Right lobe of liver (tissue), 6 donors: ENCODE measurements at places on chromosomes 7 and 10. TPM values are rescaled to one million over a fixed set of nuclear protein-coding genes. Genes with fewer than 3 reads are reported as not detected.

DNA sequence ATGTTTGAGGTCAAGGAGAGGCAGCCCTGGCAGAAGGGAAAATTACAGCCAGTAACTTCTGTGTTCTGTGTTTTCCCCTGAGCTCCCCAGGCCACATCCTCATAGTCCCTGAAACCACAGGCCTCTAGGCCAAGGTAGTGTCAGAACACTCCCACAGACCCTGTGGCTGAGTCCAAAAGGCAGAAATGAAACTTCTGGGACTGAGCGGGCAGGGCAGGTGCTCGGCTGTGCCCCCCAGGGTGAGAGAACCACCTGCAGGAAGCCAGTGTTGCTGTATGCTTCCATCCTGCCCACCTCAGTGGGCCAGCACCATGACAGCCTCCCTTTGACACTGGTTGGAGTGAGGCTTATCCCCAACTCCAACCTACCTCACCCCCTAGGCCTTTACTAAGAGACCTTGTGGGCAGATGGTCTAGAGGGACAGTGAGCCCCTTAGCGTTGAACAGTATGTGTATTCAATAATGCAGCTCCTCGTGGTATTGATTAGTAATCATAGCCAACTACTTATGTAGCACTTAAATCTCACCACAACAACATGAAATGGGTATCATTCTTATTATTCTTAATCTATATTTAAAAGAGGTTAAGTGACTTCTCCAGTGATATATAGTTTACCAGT lies 30.3 kb downstream of the PIK3CG start:
- no peak for DNase-seq

GRCh38 chr7:131072505-131073091 lies 255.1 kb upstream of the MKLN1 start:
- DNase-seq: no peak

DNA sequence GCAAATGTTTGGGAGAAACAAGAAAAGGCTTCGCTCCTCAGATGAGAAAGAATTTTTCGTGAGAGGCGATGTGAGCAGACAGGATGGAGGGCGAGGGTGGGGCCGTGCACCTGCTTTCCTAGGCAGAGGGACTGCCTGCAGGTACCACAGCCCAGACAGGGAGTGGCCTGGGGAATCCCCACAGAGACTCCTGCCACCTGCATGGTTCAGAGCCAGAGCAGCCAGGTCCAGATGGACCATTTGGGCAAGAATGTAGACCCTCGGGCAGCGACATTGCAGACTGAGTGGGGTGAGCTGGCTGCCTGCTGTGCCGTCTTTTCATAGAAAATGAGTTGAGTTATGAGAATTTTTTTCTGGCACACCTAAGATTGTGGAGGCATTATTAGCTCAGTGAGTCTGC lies 216.8 kb downstream of the SNX10 start:
- no peak for DNase-seq

- DNase-seq: no peak
Measured at GRCh38 chr10:11871466-11871865, 48.3 kb downstream of the PROSER2 start.

The ATOH7 gene
- 0.25 TPM for total RNA-seq

DNA sequence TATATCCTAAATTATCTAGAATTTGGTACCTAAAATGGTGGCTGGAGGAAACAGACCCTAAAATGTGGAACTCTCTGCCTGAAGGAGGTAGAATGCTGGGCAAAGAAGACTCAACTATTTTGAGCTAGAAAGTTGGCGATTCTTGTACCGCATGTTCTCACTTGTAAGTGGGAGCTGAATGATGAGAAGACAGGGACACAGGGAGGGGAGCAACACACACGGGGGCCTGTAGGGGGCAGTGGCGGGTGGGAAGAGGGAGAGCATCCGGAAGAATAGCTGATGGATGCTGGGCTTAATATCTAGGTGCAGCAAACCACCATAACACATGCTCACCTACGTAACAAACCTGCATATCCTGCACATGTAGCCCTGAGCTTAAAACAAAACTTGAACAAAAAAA lies 250.6 kb downstream of the CALN1 start:
- no peak for DNase-seq

DNA sequence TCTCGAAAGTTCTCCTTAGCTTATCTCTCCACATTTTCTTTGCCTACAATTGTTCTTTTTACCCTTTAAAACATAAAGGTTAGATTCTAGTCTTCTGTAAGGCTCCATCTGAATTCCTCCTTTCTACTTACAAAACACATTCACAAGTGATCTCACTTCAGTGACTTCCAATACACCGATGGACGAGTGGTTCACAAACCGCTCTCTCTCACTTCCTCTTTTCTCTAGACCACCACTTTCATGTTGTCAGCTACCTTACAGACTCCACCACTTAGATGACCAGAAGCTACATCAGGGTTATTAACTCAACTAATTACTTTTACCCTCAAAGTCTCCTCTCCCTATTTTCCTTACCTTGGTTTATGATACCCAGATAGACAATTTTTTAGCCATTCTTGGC lies 11.8 kb downstream of the MET start:
- DNase-seq: no peak

GRCh38 chr10:6396226-6396625 lies 183.8 kb downstream of the PRKCQ start:
- no peak for DNase-seq

GRCh38 chr10:10798864-10799192 lies 218.8 kb upstream of the CELF2 start:
- no peak for DNase-seq

The PON1 gene
- 93.2 TPM for total RNA-seq

The CYP2C19 gene
- total RNA-seq: 6.4 TPM

DNA sequence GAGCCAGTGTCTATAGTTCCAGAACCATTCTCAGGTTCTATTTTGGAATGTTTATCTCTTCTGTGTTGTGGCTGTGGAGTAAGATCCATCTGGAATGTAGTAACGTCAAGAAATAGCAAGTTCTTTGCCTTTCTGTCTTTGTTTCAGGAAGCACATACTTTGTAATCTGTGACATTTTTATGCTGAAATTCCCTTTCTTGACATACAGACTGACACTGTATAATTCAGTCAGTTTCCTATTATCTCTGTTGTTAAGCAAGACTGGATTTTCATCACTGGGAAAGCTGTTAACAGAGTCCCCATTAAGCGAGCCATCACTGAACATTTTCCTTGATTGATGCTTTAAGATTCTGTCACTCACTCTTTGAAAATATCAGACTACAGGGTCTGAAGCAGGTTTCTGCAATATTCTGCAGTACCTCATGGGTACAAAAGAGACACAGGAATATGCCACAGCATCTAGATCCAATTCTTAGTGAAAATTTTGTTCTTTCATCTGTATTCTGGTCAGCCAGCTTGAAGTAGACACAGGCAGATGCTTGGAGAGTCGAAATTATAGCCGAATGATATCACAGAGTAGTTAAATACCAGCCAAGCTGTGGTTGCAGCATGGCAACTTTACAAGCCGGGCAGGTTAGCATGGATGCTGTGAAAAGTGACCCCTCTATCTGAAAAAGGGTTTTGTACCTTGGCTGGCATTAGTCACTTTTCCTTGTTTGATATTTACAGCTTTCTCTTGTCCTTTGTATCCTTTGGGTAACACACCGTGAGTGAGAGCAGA lies 62.6 kb downstream of the CACNB2 start:
- DNase-seq: no peak

DNA sequence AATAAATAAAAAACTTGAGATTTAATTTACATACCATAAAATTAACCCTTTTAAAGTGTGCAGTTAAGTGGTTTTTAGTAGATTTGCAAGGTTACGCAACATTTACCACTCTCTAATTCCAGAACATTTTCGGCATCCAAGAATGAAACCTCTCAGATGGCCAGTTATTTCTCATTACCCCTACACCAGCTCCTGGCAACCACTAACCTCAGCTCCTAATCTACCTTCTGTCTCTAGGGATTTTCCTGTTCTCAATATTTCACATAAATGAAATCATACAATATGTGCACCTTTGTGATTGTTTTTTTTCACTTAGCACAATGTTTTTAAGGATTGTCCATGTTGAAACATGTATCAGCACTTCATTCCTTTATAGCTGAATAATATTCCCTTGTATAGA lies 45.1 kb downstream of the INPP5F start:
- DNase-seq: no peak

GRCh38 chr10:31001740-31002139 lies 29.9 kb downstream of the ZNF438 start:
- no peak for DNase-seq

The CD36 gene
- 25.7 TPM for total RNA-seq

The DOCK1 gene
- 14.5 TPM for total RNA-seq

- DNase-seq: no peak
Measured at GRCh38 chr7:156156734-156157408, 344.6 kb upstream of the SHH start.

- no peak for DNase-seq
Measured at GRCh38 chr7:131607291-131608115, 51.1 kb upstream of the PODXL start.

- no peak for DNase-seq
Measured at GRCh38 chr7:21149809-21150208, 278.1 kb upstream of the SP4 start.

DNA sequence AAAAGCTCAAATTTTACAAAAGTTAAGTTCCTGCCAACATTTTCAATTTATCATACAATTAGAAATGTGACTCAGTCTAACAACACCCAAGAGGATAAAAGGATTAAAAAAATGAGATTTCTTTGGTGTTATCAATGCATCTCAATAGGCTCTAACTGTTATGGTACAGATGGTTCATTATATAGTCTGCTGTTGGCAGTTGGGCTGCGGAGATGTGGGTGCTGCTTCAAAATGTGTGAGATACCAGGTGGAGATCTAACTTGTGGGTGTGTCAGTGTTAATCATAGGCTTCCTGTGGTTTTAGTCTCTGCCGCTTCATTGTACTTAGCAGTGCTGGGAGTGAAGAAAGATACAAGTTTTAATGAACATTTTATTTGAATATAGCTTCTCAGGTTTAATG lies 231.2 kb downstream of the EXOC4 start:
- no peak for DNase-seq

GRCh38 chr10:72291019-72291532 lies 17.4 kb downstream of the DDIT4 start:
- no peak for DNase-seq

The PRSS2 gene
- 0.26 TPM for total RNA-seq

DNA sequence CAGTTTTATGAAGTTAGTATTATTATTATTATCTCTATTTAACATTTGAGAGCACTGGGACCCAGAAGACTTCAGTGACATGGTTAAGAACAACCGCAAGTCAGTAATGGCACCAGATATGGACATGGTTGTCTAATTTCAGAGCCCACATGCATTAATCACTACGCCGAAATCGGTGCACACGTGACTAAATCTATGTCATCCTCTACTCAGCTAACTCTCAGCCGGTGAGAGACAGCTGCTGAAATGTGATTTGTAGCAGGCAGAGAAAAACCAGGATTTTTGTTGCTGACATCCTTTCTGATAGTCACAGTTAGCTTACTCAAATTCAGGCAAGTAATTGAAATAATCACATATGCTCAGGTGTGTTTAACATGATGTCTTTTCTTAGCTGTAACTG lies 127.7 kb downstream of the SPAG6 start:
- no peak for DNase-seq

GRCh38 chr10:35778306-35778705 lies 136.2 kb upstream of the FZD8 start:
- no peak for DNase-seq

The GPR37 gene
- total RNA-seq: 12.8 TPM

The LMOD2 gene
- not detected for total RNA-seq

The SPDYE2 gene
- total RNA-seq: not detected

DNA sequence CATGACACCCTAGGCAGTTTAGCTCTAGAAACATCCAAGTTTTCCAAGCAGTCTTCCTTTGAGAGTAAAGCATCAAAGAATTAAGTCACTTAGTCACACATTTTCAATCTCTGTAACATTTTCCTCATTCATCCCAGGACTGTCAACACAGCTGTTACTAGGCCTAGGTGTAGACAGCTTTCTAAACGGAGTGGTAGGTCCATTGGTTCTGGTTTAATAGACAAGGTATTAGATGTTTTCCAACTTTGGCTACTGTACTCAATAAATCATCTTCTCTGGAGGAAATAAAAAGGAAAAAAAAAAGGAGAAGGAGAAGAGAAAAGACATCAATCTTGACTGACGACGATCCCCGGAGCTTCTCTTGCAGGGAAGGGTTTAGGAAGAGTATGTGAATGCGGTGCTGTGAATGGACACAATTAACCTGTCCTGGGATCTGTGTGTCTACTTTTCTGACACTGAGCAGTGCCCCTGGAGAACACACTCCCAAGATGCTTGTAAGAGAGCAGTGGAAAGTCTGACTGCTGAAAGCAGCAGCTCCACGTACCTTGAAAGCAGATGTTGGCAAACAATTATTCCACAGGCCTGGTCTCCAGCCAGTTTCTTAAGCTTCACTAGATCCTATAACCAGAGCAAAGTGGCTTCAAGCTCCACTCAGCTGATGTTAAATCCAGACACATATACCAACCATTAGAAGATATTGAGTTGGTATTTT lies 59.1 kb downstream of the CXCL12 start:
- DNase-seq: no peak

The CFAP58 gene
- not detected for total RNA-seq

DNA sequence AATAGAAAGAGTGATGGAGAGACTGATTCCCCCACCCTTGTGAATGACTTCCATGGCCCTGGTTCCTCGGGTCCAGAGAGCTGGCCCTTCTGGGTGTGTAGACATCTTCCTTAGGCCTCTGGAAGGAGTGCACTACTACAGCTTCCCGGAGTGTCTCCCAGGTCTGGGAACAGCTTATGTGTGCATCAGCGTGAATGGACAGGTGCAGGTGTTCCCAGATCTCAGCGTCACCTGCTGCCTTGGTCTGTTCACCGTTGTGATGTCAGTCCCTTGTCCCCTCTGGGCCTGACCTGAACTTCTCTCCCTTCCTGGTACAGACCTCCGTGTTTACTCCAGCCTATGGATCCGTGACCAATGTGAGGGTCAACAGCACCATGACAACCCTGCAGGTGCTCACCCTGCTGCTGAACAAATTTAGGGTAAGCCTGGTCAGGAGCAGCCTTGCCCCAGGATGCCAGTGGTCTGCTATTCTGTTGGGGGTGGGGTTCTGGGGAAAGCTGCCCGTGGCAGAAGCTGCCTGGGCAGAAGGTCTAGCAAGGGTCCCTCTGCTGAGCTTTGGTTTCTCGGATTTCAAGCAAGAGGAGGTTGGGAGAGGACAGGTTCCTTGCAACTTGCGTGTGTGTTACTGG lies 10.5 kb upstream of the DEPP1 start:
- no peak for DNase-seq

DNA sequence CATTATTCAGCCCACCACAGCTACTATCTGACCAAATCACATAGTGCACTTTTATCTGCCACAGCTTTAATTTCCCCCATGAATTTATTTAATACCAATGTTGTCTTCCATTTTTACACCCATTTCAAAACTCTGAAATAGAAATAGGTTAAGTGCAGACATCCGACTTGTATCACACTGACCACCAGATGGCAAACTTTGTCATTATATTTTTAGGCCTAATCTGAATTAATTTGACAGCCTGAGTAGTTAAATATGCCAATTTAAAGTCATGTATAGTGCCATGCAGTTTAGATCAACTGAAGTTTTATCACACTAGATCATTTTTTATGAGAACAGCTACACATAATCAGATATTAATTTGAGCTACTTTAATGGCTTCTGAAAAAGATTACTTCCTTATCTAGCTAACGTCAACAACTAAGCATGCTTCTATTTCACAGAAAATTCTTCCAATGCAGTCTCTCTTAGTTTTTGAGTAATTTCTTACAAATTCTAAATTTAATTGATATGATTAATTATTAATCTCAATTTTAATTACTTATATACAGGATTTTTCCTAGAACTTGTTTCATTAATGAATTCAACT lies 566.4 kb downstream of the GFRA1 start:
- DNase-seq: no peak
